ENCODE measurements at places on chromosomes 16 and 17.

GRCh38 chr17:49989518-49989880, 5.5 kb downstream of the DLX3 start:
- DNase-seq = no peak

- no peak for DNase-seq
Measured at GRCh38 chr17:4206962-4207361, 56.8 kb downstream of the ANKFY1 start.

DNA sequence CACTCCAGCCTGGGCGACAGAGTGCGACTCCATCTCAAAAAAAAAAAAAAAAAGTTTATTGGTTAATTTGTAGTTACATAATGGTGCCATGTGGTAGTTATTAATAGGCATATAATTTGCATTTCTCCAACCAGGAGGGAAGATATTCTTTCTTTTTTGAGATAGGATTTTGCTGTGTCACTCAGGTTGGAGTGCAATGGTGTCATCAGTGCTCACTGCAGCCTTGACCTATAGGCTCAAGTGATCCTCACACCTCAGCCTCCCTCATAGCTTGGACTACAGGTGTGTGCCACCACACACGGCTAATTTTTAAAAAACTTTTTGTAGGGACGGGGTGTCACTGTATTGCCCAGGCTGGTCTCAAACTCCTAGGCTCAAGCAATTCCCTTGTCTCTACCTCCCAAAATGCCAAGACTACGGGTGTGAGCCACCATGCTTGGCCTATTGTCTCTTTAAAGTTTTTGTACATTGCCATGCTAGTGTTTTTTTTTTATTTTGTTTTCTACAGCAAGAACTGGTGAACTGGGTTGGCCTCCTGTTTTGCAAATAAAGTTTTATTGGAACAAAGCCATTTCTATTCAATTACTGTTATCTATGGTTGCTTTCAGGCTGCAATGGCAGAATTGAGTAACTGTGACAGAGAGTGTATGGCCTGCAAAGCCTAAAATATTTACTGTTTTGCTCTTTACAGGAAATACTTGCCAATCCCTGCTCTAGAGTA, 11.9 kb downstream of the SNX29 start:
- DNase-seq = no peak

DNA sequence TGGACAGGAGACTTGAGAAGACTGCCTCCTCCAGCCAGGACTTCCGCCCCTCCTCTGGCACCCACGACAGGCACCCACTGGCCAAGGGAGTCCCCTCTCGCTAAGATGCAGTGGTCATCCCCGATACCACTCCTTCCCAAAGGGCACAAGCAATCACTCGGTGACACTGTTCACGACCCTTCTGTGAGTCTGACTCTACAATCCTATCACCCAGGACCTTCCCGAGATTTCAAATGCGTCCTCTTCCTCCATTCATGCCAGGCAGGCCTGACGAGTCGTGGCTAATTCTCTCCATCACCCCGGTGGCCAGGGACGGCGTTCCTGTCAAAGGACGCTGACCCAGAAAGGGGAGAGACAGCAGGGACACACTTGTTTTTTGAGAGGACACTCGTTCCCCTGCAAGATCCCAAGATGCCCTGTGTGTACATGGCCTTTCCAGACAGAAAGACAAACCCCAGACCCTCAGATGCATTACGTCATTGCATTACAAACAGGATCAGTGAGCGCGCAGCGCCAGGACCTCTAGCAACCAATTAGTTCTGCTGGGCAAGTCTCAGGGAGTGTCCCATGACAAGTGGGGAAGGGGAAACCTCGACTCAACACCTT, 12.2 kb downstream of the FBXO31 start:
- no peak for DNase-seq

DNA sequence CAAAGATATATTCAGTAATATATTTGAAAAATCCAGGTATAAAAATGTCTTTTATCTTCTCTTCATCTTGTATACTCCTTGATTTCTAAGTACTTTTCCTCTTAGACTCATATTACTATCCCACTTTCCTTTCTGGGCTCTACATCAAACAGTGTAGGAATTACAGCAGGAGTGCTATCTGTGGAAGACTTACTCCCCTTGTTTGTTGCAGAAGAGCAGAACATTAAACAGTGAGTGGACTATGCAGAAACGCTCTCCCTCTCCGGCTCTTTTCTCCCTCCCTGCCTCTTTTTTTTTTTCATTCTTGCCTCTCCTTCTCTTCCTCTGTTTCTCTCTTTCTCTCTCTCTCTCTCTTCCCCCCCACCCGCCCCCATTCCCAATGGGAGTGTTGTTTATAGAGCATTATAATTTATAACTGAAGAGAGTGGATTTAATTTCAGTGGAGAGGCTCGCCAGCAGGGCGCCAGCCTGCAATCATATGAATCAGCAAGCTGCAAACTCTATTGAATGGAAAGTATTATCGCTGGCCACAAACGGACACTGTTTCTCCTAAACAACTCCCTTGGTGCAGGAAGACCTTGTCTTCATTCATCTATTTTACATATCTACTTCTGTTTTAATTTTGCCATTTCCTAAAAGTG, 242.3 kb upstream of the TBX2 start:
- peak; percentile 71 for DNase-seq

DNA sequence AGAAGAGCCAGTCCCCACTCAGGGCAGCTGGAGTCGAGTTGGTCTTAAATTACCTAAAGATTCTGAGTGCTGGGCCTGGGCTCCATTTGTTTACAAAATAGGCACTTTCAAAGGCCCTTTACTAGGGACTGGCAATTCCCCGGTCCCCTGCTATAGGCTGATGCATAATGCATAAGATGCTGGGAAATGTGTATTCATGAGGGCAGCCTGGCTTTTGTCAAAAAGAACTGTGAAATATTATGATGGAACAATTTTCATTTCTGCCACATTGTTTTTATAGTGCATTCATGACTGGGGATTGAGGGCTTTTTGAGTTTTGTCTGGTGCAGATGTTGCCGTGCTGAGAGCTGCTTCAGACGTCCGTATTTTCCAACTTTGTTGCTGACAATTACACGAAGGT, 617.0 kb upstream of the CDH5 start:
- DNase-seq = no peak

DNA sequence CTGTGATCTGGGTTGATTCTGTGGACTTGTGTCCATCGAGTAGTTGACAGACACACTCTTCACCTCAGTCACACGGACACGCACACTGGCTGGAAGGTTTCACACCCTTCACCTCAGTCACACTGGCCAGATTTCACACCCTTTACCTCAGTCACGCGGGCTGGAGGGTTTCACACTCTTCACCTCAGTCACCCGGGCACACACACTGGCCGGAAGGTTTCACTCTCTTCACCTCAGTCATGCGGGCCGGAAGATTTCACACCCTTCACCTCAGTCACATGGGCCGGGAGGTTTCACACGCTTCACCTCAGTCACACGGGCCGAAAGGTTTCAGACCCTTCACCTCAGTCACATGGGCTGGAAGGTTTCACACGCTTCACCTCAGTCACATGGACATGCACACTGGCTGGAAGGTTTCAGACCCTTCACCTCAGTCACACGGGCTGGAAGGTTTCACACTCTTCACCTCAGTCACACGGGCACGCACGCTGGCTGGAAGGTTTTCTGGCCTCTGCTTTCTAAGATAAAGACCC, 96.2 kb downstream of the PGS1 start:
- DNase-seq = no peak

- DNase-seq = no peak
Measured at GRCh38 chr17:80196652-80197051, 23.5 kb downstream of the SGSH start.
